AG20443 (cell line): ENCODE measurements at places on chromosomes 5 and 9.
A peak's percentile ranks its signal among the peaks of the same experiment; 100 is the strongest.

GRCh38 chr9:89418882-89419640 is 78.9 kb downstream of the SEMA4D start:
- DNase-seq: no peak

GRCh38 chr9:78397454-78397853 is 100.5 kb downstream of the PSAT1 start:
- no peak for DNase-seq

DNA sequence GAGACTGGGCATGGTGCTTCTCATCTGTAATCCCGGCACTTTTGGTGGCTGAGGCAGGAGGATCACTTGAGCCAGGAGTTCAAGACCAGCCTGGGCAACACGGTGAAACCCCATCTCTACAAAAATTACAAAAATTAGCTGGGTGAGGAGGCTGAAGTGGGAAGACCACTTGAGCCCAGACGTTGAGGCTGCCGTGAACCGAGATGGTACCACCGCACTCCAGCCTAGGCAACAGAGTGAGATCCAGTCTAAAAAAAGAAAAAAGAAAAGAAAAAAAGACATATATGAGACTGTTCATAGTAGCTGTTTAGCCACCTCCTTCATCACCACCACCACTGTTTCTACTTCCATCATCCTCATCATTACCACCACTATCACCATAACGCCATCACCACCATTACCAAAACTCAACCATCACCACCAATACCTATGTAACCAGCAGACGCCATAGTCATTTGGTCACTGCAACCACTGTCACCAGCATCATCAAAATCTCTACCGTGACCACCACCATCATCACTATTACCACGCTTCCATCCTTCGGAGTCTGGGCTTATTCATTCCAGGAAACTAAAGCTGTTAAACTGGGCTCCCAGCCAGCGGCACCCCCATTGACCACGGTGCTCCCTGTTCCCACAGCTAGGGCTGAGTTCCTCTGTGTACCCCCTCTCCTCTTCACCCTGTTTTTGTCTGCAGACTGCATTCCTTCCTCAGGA is 8.4 kb upstream of the KIF12 start:
- DNase-seq: no peak

DNA sequence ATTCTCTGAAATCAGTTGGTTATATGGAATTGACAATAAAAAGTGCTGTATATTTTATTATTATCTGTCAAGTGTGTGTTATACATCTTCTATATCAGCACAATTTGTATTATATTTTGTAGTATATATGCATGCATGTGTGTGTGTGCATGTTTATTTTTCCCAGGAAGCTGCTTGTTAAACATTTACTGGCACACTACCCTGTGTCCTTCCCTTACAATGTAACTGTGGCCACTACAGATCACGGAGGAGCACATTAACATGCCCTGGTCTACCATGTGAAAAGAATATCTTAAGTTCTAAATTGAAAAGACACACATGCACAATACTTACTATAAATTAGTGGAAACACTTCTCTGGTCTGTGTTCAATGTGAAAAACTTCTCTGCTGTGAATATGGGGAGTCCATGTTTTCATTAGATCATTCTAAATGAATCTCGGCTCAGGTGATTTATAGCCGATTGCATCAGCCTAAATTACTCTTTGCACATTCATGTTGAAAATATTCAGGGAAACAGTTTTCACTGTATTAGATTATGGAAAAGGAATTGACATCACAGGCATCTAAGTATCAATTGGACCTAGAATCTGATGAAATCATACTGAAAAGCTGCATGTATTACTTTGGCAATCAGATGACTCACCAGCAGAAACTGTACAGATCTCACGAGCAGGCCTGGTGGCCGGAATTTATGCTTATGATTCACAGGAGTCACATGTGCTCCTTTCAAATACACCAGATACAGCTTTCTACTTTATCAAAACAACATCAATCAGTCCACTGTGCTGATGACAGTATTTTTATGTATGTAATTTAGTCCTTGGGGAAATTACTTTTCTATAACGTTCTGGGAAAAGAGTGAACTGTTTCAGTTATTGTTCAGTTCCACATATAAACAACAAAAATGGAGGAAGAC is 39.4 kb downstream of the LURAP1L start:
- peak; percentile 83 for DNase-seq

- peak; percentile 71 for DNase-seq
These were observed 13.2 kb upstream of the ZBTB43 start for GRCh38 chr9:126791406-126792230.

GRCh38 chr9:27367175-27367798 is 70.3 kb upstream of the EQTN start:
- DNase-seq: no peak

- no peak for DNase-seq
These were observed 102.4 kb downstream of the AK8 start for GRCh38 chr9:132775720-132776119.
